ENCODE measurements at places on chromosomes 6 and 20.

GRCh38 chr6:69812746-69813427, 16.1 kb upstream of the LMBRD1 start:
- no peak for DNase-seq

DNA sequence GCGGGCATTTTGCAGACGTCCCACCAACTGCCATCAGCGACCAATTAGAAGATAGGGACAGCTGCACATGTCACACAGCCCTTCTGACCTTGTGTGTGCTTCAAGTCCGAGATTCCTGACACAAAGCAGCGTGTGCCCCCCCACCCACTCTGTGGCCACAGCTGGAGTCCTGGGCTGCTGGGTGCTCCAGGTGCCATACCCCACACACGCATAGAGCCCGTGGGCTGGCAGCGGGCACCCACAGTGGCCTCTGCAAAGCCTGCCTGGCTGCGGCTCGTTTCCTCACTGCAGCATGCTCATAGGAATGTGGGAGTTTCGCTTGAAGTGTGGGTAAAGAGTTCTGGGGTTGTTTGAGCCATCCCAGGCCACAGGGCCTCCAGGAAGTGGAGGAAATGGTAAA, 2.5 kb upstream of the ADRM1 start:
- DNase-seq, result no peak

GRCh38 chr6:79646006-79646405, 14.9 kb downstream of the SH3BGRL2 start:
- no peak for DNase-seq

- DNase-seq, result no peak
These were observed 10.8 kb downstream of the GSTA4 start for GRCh38 chr6:52984247-52984646.

Measured in T-helper 22 cell (primary cell).